ENCODE measurements at places on chromosomes 4 and X. TPM values are rescaled to one million over a fixed set of nuclear protein-coding genes. Genes with fewer than 3 reads are reported as not detected.

HTRA3 gene
- total RNA-seq: 15.6 TPM

HSFX1 gene
- 0.81 TPM for total RNA-seq

MAGEA4 gene
- total RNA-seq: not detected

GRCh38 chr4:1763550-1764080, 29.5 kb upstream of the FGFR3 start:
- H3K4me3 ChIP-seq: no peak overlapping the region
- no peaks in the 10 kb centered on the region for H3K27me3 ChIP-seq
- peak overlapping the region; percentile 7 for H3K27ac ChIP-seq
- H3K36me3 ChIP-seq: no peaks in the 10 kb centered on the region
- DNase-seq: no peak
- no peaks in the 10 kb centered on the region for H3K4me1 ChIP-seq

- peaks cover 10% of the 10 kb centered on the region for H3K4me1 ChIP-seq
- H3K4me3 ChIP-seq: no peak overlapping the region
- no peak for DNase-seq
- no peaks in the 10 kb centered on the region for H3K27me3 ChIP-seq
These were observed 61.1 kb downstream of the FBXO8 start for GRCh38 chr4:174222266-174222872.

GRCh38 chr4:48739560-48740019, 40.5 kb downstream of the FRYL start:
- H3K4me3 ChIP-seq: no peak overlapping the region
- H3K27me3 ChIP-seq: no peaks in the 10 kb centered on the region
- DNase-seq: no peak

DNA sequence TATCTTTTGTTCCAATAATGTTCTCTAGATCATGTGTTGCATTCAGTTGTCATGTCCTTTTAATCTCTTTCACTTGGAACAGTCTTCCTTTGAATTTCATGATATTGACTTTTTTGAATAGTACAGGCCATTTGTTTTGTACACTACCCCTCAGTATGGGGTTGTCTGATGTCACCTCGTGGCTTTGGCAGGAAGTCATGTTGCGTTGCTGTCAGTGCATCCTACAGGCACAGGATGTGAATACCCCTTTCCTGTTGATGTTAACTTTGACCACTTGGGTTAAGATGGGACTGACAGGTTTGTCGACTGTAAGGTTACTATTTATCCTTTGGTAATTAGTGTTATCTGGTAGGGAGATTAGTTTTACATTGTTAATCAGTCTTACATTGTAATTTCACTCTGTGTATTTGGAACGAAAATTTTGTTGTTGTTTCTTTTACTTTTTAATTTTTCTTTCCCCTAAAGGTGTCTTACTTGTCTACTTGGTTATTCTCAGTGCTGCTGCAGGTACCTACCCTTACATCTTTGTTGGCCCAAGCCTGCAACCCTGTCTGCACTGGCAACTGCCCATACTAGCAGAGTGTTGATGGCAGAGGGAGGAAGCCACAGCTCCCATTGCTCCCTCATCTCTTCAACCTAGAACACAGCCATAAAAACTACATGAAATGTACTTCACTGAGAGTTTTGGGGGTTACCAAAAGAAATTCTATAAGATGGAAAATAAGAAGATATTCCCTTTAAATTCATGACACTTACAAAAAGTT, 14.7 kb upstream of the ATP8A1 start:
- no peaks in the 10 kb centered on the region for H3K36me3 ChIP-seq
- H3K4me1 ChIP-seq: peaks cover 3% of the 10 kb centered on the region
- H3K27ac ChIP-seq: no peak overlapping the region
- no peak for DNase-seq

LARP7 gene
- 9.4 TPM for total RNA-seq

DNA sequence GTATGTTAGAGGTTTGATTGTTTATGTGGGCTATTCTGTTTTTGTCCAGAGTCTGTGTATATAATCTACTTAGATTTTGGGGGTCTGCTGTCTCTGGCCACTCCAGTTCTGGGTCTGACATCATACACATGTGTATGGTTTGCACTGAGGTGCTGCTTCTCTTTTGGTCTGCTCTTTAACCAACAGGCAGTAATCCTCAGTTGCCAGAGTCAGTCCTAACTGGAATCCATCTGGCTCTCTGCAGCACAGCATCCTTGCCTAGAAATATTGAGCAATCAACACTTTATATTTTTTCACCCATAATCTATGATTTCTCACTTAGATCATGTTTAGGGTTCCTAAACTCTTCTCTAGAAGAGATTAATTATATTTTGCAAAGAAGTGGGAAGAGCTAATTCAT, 98.3 kb upstream of the SFRP2 start:
- no peak overlapping the region for H3K4me3 ChIP-seq
- H3K27ac ChIP-seq: no peak overlapping the region
- H3K4me1 ChIP-seq: no peaks in the 10 kb centered on the region
- H3K27me3 ChIP-seq: no peaks in the 10 kb centered on the region

GRCh38 chrX:4661771-4662170, 948.3 kb upstream of the PRKX start:
- DNase-seq: no peak
- H3K4me3 ChIP-seq: no peak overlapping the region
- H3K36me3 ChIP-seq: no peaks in the 10 kb centered on the region

HTR2C gene
- not detected for total RNA-seq

- H3K4me3 ChIP-seq: no peak overlapping the region
- no peaks in the 10 kb centered on the region for H3K27me3 ChIP-seq
- peaks cover 3% of the 10 kb centered on the region for H3K4me1 ChIP-seq
- no peaks in the 10 kb centered on the region for H3K36me3 ChIP-seq
These were observed 137.1 kb downstream of the MID1 start for GRCh38 chrX:10483191-10483831.

GRCh38 chr4:125801373-125801772, 486.6 kb downstream of the FAT4 start:
- H3K4me3 ChIP-seq: no peak overlapping the region
- H3K36me3 ChIP-seq: no peaks in the 10 kb centered on the region
- H3K27me3 ChIP-seq: no peaks in the 10 kb centered on the region
- H3K4me1 ChIP-seq: no peaks in the 10 kb centered on the region
